Activated naive CD8-positive, alpha-beta T cell treated with anti-CD3 and anti-CD28 coated beads for 36 hours (primary cell): ENCODE measurements at places on chromosomes 12 and 14. TPM values are rescaled to one million over a fixed set of nuclear protein-coding genes. Genes with fewer than 3 reads are reported as not detected.
A peak's percentile ranks its signal among the peaks of the same experiment; 100 is the strongest.

The TAS2R30 gene
- total RNA-seq, result 0.86 TPM

The VRTN gene
- total RNA-seq, result not detected

DNA sequence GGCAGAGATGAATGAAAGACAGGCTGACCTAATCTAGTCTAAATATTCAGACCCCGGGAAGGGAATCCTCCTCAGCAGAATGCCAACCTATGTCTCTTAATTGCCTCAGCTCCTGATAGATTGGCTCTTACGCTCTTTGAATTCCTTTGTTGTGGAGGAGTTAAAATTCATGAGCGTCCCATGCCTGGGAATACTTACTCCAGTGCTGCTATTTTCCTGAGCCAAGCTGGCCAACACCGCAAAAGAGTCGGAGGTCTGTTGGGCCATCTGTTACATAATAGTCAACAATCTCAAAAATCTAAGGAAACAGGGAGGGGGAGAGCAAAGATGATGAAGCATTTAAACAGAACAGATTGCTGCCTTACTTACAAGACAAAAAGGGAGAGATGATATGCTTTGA is 182.8 kb downstream of the ASCL1 start:
- no peaks in the 10 kb centered on the region for H3K36me3 ChIP-seq
- peaks cover 8% of the 10 kb centered on the region for H3K4me1 ChIP-seq
- no peaks in the 10 kb centered on the region for H3K27me3 ChIP-seq
- no peak for DNase-seq
- H3K4me3 ChIP-seq, result no peak overlapping the region

DNA sequence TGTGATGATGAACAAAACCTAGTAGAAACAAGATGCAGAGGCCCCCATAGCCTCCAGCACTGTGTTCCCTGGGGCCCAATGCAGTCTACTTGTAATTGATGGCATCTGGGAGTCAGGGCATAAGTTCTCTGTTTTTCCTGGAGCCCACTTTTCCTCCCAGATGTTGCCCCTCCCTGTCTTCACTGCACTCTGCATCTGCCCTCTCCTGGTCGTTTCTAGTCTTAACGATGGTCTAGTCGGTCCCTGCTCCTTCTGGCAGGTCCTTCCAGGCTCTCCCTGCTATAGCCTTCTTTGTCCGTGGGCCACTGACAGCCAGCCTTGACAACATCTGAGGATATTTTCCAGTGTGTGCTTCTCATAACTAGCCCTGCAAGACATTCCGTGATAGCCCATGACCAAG is 208.3 kb downstream of the GXYLT1 start:
- H3K36me3 ChIP-seq, result peaks cover 3% of the 10 kb centered on the region
- H3K4me3 ChIP-seq, result no peak overlapping the region
- peaks cover 38% of the 10 kb centered on the region for H3K27me3 ChIP-seq
- no peak for DNase-seq
- H3K27ac ChIP-seq, result no peak overlapping the region

- H3K27ac ChIP-seq, result peak overlapping the region; percentile 15
- H3K36me3 ChIP-seq, result no peaks in the 10 kb centered on the region
- H3K4me1 ChIP-seq, result peaks cover 19% of the 10 kb centered on the region
- DNase-seq, result no peak
Observed at GRCh38 chr14:49921401-49921800, 28.5 kb downstream of the ARF6 start.

DNA sequence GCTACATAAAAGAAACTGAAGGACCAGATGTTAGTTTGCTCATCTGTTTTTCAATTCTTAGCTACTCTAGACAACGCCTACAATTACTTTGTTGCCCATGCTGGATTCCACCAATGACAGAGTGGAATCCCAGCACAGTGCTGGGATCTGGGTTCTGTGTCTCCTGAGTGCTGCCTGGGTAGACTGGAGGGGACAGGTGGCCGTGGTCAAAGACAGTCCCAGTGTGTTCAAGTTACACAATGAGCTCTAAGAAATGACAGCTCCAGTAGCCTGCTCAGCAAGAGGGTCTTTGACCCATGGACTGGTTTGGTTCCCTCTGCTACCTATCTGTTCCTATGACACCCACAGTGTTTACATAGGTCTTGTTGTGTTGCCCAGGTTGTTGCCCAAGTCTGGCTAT is 38.5 kb downstream of the C2CD5 start:
- no peaks in the 10 kb centered on the region for H3K4me1 ChIP-seq
- peaks cover 8% of the 10 kb centered on the region for H3K36me3 ChIP-seq
- H3K27ac ChIP-seq, result no peak overlapping the region

- H3K4me1 ChIP-seq, result peaks cover 8% of the 10 kb centered on the region
- no peaks in the 10 kb centered on the region for H3K27me3 ChIP-seq
- no peak overlapping the region for H3K4me3 ChIP-seq
- no peaks in the 10 kb centered on the region for H3K36me3 ChIP-seq
- H3K27ac ChIP-seq, result no peak overlapping the region
Observed at GRCh38 chr14:98244966-98245569, 1026.9 kb downstream of the BCL11B start.

DNA sequence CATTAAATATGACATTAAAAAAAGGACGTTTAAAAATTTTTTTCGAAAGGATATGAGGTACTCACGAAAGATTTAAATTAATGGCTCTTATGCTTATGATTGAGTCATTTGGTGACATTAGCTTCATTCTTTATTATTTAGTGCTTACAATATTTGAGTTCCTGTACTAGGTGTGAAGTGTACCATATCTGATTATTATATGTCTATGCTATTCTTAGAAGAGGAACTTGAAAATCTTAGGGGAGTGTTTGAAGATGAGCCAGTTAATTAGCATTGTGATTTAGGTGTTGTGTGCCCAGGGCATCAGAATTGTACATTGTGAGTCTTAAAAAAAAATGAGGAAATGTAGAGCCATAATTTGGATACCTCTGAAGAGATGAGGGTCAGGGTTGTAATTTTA is 118.6 kb downstream of the FUT8 start:
- H3K36me3 ChIP-seq, result peaks cover 34% of the 10 kb centered on the region
- no peak overlapping the region for H3K4me3 ChIP-seq
- H3K27ac ChIP-seq, result no peak overlapping the region
- H3K27me3 ChIP-seq, result no peaks in the 10 kb centered on the region
- no peak for DNase-seq

DNA sequence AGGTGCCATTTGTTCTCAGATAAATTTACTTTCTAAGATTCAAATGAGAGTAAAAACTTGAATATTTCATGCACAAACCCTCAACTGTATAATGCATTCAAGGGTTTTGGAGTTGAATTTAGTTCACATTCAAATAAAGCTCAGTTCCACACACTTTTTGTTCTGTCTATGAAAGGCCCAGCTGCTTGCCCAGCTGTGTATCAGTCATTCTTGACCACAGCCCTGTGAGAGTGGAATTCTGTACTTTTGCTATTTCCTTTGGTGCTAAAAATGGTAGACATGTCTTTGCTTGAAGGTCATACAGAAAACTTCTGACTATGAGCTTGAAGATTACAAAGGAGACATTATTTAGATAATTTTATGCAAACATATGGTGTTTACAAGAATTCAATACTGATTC is 110.4 kb downstream of the KCNC2 start:
- DNase-seq, result no peak
- no peak overlapping the region for H3K27ac ChIP-seq
- no peak overlapping the region for H3K4me3 ChIP-seq
- no peaks in the 10 kb centered on the region for H3K27me3 ChIP-seq

GRCh38 chr12:39605996-39606395 is 13.6 kb downstream of the ABCD2 start:
- H3K27ac ChIP-seq, result peak overlapping the region; percentile 63
- peak overlapping the region; percentile 32 for H3K4me3 ChIP-seq
- no peak for DNase-seq
- H3K36me3 ChIP-seq, result peaks cover 22% of the 10 kb centered on the region
- no peaks in the 10 kb centered on the region for H3K27me3 ChIP-seq
- peaks cover 38% of the 10 kb centered on the region for H3K4me1 ChIP-seq
